Fibroblast of skin of abdomen (primary cell): ENCODE measurements at places on chromosomes 7 and 10.

GRCh38 chr7:106068538-106068961, 43.6 kb downstream of the SYPL1 start:
- no peak for DNase-seq

- DNase-seq: no peak
Observed at GRCh38 chr10:59537501-59537900, 172.1 kb downstream of the SLC16A9 start.

DNA sequence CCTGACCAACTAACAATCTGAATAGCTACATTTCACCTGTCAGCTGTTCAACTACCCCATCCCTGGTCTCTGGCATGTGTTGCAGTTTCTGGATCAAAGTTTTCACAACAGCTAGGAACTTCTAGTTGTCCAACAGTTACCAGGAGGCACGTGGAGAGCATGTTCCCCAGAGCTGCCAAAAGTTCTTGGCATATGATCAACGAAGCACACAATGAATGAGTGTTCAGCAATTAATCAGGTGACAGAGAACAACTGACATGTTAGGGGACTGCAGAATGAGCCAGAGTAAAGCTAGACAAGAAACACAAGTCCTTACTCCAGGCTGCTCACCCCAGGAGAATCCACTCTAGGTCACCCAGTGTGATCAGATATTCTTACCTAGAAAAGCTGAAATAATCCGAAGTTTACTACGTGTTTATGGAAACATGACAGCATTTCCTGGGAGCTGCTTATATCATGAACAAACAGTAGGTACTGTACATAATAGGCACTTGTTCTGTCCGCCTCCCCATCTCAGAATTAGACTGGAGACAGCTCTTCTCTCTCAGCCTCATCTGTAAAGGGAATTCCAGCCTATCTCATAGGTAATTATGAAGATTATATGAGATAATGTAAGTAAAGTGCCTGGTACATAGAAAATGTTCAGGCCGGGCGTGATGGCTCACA, 50.6 kb downstream of the ZNF438 start:
- peak; percentile 60 for DNase-seq

DNA sequence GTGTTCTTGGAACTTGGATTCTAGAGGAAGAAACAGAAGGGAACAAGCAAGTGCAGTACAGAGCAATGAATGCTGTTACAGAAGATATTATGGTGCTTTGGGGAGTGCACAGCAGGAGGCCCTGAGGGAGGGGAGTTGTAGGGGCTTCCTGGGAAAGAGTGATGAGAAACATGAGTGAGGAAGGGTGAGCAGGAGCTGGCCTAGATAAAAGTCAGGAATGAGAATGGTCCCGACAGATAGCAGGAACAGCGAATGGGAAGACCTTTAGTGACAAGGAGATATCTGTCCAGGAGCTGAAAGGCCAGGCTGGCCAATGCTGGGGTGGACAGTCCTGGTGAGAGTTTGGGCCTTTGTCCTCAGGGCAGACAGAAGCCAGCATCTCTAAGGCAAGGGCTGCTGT, 20.6 kb upstream of the CCNJ start:
- DNase-seq: no peak

- no peak for DNase-seq
Observed at GRCh38 chr10:48459270-48460150, 145.4 kb downstream of the ARHGAP22 start.

DNA sequence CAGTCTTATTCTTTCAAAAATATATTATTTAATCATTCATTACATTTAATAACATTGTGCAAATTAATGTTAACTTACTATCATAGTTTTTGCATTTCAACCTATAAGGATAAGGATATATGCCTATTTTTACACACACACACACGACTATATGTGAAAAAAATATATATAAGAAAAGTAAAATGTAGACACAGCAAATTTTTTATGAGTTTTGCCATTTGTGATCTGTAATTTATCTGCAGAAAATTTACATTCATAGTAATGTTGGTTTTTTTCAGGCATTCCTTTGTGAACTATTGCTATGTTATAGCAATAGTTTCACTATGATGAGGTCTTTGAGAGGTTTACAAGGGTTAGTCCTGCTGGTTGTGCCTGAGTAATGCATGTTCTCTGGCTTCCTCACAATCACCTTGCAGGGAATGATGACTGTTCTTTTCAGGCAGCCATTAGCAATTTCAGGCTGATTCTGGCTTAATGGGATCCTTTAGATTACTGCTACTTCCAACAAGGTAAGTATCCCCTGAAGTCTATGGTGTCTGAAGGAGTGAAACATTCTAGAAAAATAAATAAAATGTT, 183.7 kb upstream of the CDK1 start:
- DNase-seq: no peak

DNA sequence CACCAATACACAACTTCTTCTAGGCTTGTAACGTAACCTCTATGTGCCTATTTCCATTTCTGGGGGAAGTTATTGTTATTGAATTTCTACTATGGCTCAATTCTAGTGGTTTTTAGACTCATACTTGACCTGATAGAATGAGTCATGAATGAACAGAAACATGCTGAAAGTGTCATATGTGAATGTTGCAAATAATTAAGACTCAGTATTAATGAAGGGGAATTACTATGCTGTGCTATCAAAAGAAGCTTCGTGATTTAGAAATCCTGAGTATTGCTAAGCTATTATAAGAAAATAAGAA, 135.1 kb upstream of the ZWINT start:
- DNase-seq: no peak

- DNase-seq: peak; percentile 64
Observed at GRCh38 chr7:155669717-155670505, 25.4 kb downstream of the RBM33 start.

GRCh38 chr10:33859319-33860022, 525.0 kb upstream of the NRP1 start:
- no peak for DNase-seq

- no peak for DNase-seq
Observed at GRCh38 chr10:116985611-116986010, 19.4 kb downstream of the SHTN1 start.

GRCh38 chr7:141709749-141710148, 1.6 kb downstream of the WEE2 start:
- DNase-seq: no peak

- peak; percentile 91 for DNase-seq
Observed at GRCh38 chr7:40586197-40586596, 451.4 kb downstream of the SUGCT start.

- DNase-seq: no peak
Observed at GRCh38 chr7:19139706-19140327, 5.4 kb downstream of the FERD3L start.

- DNase-seq: peak; percentile 81
Observed at GRCh38 chr7:147400221-147400689, 1190.3 kb upstream of the C7orf33 start.

DNA sequence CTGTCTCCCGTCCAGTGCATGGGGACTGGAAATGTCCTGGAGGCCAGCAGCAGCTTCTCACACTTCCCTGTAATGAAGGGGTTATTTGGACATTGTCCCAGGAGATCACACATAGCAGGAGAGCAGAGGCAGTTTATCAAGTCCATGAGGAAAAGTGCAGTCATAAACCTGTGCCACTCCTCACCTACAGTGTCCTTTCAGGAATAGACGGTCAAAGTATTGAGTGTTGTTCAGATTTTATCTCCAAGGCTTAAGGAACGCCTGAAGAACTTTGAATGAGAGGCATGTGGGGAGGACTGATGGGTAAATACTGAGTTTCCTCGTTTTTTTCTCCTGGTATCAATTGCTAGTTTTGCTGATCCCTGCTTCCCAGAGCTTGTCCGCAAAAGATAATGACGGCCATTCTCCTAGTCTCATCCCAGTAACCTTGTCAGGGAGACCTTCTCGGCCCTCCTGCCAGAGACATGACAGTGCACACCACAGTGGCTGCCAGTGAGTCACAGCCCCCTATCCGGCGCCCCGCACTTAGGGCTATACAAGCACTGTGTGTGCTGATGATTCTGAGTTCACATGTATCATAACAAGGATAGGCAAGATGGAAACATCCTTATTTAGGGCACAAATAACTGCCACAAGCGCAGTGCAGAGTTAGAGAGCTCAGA, 495.5 kb upstream of the MGMT start:
- no peak for DNase-seq

DNA sequence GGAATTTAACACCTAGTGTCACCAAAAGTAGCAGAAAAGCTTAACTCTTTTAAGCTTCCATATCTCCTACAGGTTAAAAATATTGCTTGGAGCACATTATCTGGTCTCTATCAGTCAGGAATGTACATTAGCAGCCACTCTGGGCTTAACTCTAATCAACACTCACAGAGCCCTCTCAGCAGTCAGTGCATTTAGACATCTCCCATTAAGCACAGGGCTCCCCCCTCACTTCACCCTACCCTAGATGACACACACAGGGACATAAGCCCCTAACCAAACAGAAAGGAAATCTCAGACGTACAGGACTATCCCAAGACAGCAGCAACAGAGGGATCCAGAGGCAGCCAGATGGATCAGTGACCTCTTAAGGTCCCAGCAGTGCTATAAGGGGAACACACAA, 26.4 kb downstream of the FBXW4 start:
- DNase-seq: no peak

DNA sequence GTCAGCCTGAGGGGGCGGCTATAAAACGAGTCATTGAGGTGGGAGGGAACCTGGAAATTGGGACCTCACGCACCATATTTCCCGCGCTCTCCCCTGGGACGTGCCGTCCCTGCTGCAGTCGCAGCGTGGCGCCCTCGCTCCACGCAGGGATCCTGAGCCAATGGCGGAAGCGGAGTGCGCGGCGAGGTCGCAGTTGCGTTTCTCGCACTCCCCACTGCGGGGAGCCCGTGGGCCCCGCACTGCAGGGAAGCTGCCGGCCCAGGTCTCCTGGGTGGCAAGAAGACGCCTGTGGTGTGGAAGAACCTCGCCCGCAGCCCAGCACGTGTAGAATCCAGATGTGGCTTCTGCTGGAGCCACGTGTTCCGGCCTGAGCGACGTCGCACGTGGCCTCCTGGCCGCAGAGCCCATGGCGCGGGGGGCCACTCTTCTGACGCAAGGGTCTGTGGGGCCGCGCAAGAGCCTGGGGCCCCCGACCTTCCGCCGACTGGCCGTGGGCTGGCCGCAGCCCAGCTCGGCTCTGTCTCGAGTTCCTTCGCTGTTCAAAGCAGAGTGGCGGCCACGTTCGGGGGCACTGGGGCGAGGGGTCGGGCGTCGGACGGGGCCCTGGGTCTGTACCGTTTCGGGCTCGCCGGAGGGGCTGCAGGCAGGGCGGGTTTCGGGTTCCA, 26.4 kb downstream of the HIF1AN start:
- DNase-seq: peak; percentile 72
